ENCODE measurements at places on chromosomes 6 and 20.
A peak's percentile ranks its signal among the peaks of the same experiment; 100 is the strongest.

GRCh38 chr6:117290173-117290846 lies 25.0 kb downstream of the VGLL2 start:
- DNase-seq, result no peak

GRCh38 chr20:38926934-38927616 lies 858 bp downstream of the FAM83D start:
- DNase-seq, result peak; percentile 43

DNA sequence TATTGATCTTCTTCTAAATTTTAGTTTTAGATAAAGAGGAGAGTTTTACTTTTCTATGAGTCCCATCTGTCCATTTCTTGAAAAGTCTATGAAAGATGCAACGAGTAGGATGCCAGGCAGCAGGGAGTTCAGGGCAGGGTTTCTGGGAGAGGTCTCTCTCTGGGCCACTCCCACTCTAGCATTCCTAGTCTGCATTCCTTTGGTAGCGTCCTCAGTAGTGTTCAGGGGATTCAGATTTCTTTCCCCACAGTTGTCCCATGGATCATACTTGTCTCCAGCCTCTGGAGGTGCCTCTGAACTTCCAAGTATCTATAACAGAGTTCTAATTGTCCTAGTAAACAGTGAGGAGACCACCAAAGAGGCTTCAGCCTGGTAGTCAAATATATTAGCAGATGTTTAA lies 225.3 kb downstream of the RIMS1 start:
- DNase-seq, result no peak

GRCh38 chr20:10419550-10420133 lies 14.4 kb downstream of the MKKS start:
- DNase-seq, result no peak

DNA sequence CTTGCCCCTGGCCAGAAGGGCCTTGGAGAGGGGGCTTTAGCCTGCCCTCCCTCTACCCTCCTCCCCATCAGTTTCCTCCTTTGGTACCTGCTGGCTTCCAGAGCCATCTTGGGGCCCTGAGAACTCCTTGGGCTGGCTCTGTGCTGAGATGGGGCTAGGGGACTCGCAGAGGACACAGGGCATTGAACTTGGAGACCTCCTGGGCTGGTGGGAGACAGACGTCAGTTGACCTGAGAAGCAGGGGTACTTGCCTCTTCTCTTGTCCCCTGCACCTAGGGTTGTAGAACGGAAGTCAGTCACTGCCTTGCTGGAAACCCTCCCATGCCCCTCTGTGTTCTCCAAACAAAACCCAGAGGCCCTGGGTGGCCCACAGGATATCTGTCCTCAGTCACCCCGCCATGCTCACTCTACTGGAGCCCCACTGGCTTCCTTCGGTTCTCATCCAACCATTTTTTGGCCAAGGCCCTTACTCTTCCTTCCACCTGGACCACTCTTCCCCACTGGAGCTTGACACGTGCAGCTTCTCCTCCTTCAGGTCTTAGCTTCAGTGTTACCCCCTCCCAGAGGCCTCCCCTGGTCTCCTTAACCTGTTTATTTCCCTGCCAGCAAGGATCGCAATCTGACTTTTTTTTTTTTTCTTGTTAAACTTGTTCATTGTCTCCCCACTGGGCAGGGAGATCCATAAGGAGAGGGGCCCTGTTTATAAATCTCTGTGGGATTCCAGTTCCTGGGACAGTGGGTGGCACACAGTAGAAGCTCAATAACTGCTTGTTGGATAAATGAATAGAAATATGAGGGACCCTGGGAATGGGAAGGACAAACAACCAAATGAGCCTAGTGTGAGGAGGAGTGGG lies 971 bp downstream of the RBCK1 start:
- no peak for DNase-seq

DNA sequence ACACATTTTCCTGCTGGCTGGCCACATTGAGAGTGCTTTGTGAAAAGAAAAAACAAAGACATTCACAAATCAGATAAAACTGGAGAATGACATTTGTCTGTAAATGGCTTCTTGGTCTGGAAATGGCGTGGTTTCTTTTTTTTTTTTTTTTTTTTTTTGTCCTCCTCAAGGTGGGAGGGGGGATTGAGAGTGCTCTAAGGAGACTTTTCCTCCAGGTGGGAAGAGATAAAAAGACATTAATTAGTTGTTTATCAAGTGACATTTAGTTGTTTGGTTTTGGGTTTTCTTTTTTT lies 40.4 kb downstream of the GNAS start:
- no peak for DNase-seq

DNA sequence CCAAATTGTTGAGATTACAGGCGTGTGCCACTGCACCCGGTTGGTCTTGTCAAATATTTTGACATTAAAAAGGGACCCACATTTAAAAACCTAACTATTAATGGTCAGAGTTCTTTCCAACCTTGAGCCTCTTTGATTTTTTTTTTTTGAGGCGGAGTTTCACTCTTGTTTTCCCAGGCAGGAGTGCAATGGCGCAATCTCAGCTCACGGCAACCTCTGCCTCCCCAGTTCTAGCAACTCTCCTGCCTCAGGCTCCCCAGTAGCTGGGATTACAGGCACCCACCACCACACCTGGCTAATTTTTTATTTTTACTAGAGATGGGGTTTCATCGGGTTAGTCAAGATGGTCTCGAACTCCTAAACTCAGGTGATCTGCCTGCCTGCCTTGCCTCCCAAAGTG lies 31.3 kb downstream of the CTNNBL1 start:
- no peak for DNase-seq

DNA sequence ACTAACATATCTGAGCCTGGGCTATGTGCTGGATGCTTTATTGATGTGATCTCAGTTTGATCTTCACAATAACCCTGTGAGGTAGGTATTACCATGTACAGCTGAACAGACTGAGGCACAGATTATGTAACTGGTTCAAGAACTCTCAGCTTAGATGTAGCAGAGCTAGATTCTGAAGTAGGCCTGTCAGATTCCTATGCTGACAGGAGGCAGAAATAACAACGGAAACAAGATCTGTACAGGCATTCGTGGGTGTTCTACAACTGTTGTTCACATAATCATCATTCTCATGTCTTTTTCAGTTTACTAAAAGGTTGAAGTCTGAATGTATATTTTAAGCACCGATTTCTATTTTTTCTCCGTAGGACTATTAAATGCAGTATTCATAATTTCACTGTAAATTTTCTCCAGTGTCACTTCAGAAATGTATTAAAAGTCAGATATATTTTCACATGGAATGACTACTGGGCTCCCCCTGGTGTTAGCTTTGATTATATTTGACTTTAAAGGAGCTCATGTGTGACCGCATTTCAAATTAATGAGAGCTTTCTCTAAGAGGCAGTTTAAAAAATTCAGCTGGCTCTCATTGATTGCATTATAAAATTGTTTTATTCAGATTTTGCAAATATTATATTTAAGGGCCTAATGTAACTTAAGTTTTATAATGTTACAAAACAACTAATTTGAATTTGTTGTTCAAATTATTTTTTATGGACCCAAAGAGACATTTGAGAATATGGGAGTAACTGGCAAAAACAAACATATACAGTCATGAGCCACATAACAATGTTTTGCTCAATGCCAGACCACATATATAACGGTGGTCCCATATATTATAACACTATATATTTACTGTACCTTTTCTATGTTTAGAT lies 36.4 kb upstream of the SLC17A4 start:
- DNase-seq, result peak; percentile 16

DNA sequence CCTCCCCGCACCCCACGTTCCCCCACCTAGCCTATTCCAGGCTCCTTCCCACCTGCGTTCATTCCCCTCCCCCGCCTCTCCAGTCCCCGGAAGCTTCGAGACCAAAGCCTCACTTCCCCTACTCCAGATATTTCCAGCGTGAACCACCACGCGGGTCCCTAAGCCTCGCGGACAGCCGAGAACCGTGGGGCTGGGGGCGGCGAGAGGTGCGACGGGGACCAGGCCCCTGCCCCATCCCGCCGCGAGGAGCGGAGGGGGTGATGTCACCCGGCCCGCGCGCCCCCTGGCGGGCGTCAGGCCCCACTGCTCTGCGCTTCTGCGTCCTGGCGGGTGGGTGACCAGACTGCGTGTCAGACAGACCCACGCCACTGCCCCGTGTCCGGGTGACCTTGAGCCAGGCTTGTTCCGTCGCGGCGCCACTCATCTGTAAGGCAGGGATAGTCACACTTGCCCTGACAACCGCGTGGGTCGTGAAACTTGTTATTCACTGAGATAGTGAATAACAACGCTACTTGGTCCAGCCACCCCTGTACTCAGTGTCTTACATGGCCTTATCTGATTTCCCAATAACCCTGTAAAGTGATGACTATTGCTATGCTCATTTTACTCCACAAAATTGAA lies 9.0 kb upstream of the HSP90AB1 start:
- peak; percentile 88 for DNase-seq

DNA sequence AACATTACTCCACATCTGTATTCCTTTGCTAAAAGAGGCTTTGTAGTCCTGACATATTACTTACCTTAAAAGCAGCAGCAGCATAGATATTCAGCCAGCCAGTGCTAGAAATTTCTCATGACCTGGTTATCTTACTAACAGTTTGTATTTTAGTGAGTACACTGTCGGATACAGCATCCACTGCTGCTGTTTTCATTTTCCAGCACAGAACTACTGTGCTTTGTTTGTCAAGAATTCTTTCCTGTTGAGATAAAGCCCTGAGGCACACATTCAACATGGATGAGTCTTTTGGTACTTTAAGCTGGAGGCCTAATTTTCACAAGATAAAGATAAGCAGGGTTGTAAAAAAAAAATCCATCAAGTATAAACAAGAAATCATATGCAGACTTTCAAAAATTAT lies 311.2 kb upstream of the OPRM1 start:
- DNase-seq, result no peak

DNA sequence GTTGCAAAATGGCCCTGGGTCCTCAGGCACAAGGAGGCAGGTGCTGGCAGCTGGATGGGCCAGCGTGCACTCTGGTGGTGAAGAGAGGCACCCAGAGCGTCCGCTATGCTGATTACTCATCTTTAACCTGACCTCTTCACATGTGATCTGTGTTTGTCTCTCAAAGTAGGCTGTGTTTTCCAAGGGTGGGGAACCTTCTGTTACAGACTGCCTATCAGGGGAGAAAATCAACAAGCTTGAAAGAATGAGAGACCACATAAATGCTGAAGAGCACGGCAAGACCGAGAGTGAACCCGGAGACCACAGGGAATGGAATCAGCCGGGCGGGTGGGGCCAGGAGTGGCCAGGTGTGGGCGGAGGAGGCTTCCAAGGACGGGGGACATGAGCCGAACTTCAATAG lies 16.2 kb downstream of the BNIP5 start:
- no peak for DNase-seq

- DNase-seq, result no peak
Observed at GRCh38 chr20:4709261-4710105, 12.2 kb upstream of the PRND start.

DNA sequence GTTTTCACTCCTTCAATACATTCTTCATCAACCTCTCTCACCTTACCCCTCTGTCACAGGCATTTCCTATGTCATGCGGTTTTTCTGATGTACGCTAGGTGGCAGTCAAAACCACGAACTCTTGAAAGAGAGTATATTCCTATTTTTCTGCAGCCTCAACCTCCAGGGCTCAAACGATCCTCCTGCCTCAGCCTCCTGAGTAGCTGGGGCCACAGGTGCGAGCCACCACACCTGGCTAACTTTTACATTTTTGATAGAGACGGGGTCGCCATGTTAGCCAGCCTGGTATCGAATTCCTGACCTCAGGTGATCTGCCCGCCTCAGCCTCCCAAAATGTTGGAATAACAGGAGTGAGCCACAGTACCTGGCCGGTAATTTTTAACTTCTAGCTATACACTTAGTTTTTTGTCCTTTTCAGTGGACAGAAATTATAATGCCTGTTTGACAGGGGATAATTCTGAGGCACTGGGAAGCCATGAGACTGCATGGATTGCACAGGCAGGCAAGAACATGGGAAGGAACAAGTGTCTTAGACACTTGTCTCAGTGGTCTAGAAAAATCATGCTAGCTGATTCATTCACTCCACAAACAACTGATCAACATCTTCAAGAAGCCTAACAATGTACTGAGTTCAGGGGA lies 22.5 kb upstream of the HFE start:
- no peak for DNase-seq

- no peak for DNase-seq
Observed at GRCh38 chr20:59666586-59666985, 62.2 kb downstream of the PHACTR3 start.

DNA sequence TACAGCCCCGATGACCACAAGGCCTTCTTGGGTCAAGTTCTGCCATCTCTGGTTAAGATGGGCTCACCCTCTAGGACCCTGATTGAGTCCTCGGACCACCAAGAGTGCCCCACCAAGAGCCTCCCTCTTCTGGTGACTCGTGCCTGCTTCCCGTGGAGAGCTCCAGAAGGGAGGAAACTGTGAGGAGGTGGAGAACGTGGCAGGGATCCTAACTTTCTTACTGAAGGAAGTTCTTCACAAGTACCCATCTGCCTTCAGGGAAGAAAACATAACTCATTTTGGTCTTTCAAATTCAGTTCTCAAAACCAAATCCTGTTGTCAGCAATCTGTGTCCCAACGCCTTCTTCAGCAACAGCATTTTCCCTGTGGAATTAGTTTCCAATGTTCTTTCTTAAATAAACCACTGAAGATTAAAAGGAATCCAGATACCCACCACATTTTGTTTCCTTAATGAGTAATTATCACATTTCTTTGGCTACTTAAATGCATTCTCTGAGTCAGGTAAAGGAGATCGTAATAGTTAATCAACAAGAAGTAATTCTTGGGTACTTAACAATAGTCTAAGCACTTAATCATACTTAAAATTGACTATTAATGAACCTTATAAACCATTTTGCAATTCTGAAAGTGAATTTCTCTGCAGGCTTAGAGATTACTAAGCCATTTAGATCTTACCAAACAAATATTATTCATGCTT lies 185.8 kb upstream of the SGK1 start:
- no peak for DNase-seq

DNA sequence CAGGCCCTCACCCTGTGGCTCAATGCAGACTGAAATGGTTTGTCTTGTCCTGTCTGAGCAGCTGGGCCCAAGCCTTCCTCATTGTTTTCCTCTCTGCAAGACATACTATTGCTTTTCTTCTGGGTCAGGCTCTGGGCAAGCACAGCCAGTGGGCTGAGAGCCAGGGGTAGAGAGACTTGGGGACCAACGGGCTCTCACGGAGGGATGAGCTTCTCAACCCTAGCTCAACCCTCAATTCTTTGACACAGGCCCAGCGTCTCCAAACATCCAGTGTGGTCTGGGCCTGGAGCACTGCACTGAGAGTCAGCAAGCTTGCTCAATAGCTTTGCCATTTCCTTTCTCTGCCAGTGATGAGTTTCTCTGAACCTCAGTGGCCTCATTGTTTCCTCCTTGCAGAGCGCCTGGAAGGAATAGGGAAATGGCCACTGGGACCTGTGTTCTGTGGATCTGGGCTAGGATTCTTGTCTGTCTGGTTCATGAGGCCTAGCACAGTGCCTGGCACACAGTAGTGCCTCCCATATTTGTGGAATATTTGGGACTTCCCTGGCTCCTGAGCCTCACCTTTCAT lies 9.3 kb downstream of the ANGPT4 start:
- DNase-seq, result no peak

All from AG08396 (cell line).